Activated CD4-positive, alpha-beta T cell treated with anti-CD3 and anti-CD28 coated beads, Interleukin-2, amount 50 U/mL, for 1 hour (primary cell): ENCODE measurements at places on chromosomes 3 and 15.

DNA sequence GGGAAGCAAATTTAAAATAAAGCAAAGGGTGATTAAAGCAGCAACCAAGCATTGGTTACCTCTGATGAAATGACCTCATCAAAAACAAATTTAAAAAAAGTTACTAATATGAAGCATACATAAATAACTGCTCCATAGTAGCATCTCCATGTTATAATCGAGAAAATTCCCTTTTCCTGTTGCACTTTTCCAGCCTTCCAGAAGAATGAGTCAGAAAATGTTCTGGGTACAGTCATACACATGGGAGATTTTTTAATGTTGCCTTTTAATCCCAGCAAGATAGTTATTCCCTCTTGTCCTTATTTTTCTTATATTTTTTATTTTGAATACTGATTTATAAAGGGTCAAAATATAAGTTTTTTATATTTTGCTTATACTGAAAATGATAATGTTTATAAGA is 2.6 kb upstream of the TMCO5A start:
- no peak for DNase-seq

- DNase-seq = no peak
Measured at GRCh38 chr3:148149556-148149955, 548.1 kb upstream of the AGTR1 start.

GRCh38 chr3:128494367-128494650 is 1.3 kb upstream of the GATA2 start:
- DNase-seq = no peak

GRCh38 chr3:36600404-36600803 is 163.9 kb downstream of the DCLK3 start:
- no peak for DNase-seq

DNA sequence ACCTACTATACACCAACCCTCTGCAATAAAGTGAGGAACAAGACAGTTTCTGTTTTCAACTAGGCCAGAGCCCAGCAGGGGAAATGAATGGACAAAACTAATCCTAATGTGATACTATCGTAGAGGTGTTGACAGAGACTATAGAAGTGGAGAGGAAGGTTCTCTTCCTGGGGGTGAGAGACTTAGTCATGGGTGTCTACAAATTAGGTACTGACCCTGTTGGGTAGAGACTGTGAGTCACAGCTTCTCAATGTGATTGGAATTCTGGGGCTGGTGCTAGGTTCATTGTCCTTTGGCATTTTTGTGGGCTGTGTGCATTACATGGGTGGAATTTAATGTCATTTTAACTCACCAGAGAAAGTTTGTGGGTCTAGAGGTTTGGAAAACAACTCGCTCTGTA is 79.3 kb downstream of the ADAMTSL3 start:
- no peak for DNase-seq

DNA sequence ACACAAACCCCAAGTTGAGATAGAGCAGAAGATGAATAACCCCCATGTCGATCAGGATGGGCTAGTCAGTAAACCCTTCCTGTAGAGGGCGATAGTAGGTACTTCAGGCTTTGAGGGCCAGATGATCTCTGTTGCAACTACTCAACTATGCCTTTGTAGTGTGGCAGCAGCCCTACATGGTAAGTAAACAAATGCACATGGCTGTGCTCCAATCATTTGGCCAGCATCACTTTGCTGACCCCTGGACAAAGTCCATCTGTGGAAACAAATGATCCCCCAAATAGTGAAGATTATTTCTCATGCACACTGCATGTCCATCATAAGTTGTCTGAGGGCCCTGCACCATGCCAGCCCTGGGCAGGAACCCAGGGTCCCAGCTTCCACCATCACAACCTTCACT is 402.2 kb upstream of the PROK2 start:
- DNase-seq = no peak

DNA sequence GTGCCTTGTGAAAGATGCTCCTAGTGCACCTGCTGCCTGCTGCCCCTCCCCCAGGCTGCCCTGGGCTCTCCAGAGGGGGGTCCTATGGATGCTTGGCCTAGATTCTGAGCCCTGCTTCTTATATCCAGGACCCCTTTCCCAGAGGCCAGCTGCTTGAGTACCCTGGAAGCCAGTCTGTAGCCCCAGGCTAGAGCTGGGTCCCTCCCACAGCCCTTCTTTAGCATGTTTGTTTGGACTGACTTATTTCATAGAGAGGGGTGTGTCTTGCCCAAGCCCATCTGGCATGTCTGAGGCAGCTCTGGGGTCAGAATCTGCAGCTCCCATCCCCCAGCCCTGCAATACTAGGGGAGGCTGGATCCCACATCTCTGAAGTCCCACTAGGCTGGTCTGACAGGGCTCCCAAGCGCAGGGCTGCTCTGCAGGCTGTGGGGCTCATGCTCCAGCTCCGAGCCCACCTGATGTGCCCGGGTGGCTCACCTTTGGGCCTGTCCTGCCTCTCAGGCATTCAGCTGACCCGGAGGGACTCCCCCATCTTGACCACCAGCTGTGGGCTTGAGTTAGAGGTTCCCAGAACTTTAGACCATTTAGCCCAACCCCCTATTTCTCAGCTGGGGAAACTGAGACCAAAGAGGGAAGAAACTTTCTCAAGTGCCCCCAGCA is 3.1 kb downstream of the CHRNB4 start:
- no peak for DNase-seq
